Activated naive CD8-positive, alpha-beta T cell treated with anti-CD3 and anti-CD28 coated beads, Interleukin-2, amount 10 ng/mL, durations not matched to agents 7 days and 5 days (primary cell): ENCODE measurements at places on chromosomes 13 and 19. TPM values are rescaled to one million over a fixed set of nuclear protein-coding genes. Genes with fewer than 3 reads are reported as not detected.

The SHISA7 gene
- not detected for total RNA-seq

The TBXA2R gene
- total RNA-seq = 2.1 TPM

The OR2Z1 gene
- not detected for total RNA-seq

The ZNF224 gene
- 58.2 TPM for total RNA-seq

The HCN2 gene
- total RNA-seq = 1.2 TPM

The PPM1N gene
- total RNA-seq = 5.8 TPM

The OR7A5 gene
- not detected for total RNA-seq

The LYL1 gene
- total RNA-seq = 3.7 TPM

The C13orf42 gene
- not detected for total RNA-seq

The CDX2 gene
- total RNA-seq = not detected

The ATXN8OS gene
- total RNA-seq = not detected

The ZNF541 gene
- 0.30 TPM for total RNA-seq

The ZNF221 gene
- 3.7 TPM for total RNA-seq

The OR4F17 gene
- total RNA-seq = not detected

The ZNF497 gene
- 1.7 TPM for total RNA-seq

The PCDH9 gene
- total RNA-seq = 0.14 TPM

The F10 gene
- total RNA-seq = not detected

The IGFL1 gene
- not detected for total RNA-seq

The EDNRB gene
- total RNA-seq = not detected

The BSPH1 gene
- not detected for total RNA-seq

The WDR87 gene
- total RNA-seq = not detected

The STAP2 gene
- 8.8 TPM for total RNA-seq

The EBI3 gene
- 0.33 TPM for total RNA-seq

The PTGER1 gene
- total RNA-seq = 0.36 TPM

The HMGB1 gene
- total RNA-seq = 483 TPM
